ENCODE measurements at places on chromosomes 7 and 10.
A peak's percentile ranks its signal among the peaks of the same experiment; 100 is the strongest.

GRCh38 chr10:87578842-87579401 lies 74.2 kb downstream of the MINPP1 start:
- DNase-seq = peak; percentile 20

- DNase-seq = no peak
Observed at GRCh38 chr10:28644647-28645046, 32.7 kb upstream of the BAMBI start.

GRCh38 chr7:18018296-18019215 lies 9.1 kb downstream of the PRPS1L1 start:
- DNase-seq = no peak

DNA sequence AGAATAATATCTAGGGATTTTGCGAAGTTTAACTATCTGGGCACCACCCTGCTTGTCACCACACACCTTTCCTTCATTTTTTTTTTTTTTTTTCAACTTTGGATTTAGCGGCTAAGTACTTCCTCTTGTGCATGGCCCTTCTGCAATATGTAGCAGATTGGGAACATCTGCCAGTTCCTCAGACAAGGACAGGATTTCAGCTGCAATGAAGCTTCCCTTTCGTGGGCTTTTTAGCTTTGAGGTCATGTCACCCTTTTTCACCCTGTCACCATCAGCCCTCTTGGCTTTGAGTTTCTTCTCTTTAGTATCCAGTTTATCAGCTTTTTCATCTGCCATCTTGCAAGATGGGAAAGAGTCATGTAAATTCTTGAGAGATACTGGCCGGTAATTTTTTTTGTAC lies 81.6 kb upstream of the ETV1 start:
- no peak for DNase-seq

DNA sequence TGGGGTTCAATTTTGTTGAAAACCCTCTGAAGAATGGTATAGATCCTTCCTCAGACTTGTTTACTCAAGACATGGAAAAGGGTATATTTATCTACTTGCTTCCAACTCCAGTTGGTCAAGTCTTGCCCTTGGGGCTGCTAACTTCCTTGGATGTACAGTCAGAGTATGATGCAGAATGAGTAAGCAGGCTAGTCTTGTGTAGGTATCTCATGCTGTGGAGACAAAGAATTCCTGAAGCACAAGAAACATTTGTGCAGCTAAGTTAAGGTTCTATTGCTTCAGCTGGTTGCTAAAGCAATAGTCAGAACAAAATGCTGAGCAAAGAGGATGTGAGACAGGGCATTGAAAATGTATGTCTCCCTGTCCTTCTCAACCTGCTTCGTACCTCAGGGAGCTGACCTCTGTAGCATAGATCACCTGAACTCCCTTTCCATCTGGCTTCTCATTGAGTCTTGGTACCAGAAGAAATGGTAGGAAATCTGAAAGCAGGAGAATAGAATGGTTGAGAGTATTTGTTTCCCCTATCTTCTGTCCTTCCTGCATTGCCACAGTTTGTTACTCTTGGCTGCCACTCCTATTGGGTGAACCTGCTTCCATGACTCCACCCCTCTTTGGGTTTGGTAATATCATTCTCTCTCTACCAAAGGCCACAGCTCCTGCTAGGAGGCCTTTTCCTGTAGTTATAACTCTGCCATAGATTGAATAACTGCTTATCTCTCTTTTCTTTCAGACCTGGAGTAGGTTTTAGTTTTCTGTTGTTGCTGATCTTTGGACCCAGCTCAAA lies 346.0 kb downstream of the PHF14 start:
- DNase-seq = no peak
